ENCODE measurements at places on chromosomes 7 and 10.

GRCh38 chr10:46263831-46264268 lies 22.9 kb upstream of the ANTXRL start:
- no peak for DNase-seq

GRCh38 chr10:75542906-75543305 lies 111.5 kb downstream of the LRMDA start:
- DNase-seq: peak; percentile 60

DNA sequence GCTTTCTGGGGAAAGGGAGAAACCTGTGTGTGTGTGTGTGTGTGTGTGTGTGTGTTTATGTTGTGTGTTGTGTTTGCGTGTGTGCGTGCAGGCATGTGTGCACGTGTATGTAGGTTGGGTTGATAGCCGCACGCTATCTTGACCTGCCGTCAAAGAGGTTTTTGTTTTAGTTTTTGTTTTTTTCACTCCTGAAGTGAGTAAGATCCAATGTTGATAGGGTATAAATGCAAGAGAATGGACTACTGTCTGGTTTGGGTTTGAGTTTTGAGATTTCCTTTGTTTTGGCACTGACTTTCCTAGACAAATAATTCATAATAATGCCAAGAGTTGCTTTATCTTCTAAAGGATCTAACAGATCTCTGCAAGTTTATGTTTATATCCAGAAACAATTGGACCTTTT lies 27.8 kb downstream of the POU6F2 start:
- no peak for DNase-seq

GRCh38 chr10:25393621-25394020 lies 218.8 kb downstream of the GPR158 start:
- no peak for DNase-seq

GRCh38 chr10:94879214-94879613 lies 59.2 kb upstream of the CYP2C9 start:
- no peak for DNase-seq
